Hair follicle dermal papilla cell (primary cell): ENCODE measurements at places on chromosomes 2 and 18. TPM values are rescaled to one million over a fixed set of nuclear protein-coding genes. Genes with fewer than 3 reads are reported as not detected.

The SLC4A5 gene
- total RNA-seq, result 0.81 and 1.1 TPM in 2 replicates

The CD8A gene
- not detected in 2 replicates for total RNA-seq

The SCG2 gene
- total RNA-seq, result 0.12 and 0.32 TPM in 2 replicates

The SLC8A1 gene
- 36.2 and 44.0 TPM in 2 replicates for total RNA-seq

The CIDEA gene
- total RNA-seq, result not detected in 2 replicates

The MPHOSPH10 gene
- total RNA-seq, result 18.3 and 18.7 TPM in 2 replicates

The VPS54 gene
- total RNA-seq, result 21.5 and 28.7 TPM in 2 replicates

The PAX8 gene
- 9.2 and 19.8 TPM in 2 replicates for total RNA-seq

The ALPP gene
- total RNA-seq, result not detected in 2 replicates

The ABCG8 gene
- total RNA-seq, result not detected in 2 replicates

The RTP5 gene
- total RNA-seq, result not detected in 2 replicates

The EPG5 gene
- 58.8 and 70.3 TPM in 2 replicates for total RNA-seq
